Cardiac atrium fibroblast (primary cell): ENCODE measurements at places on chromosomes 6 and 20. TPM values are rescaled to one million over a fixed set of nuclear protein-coding genes. Genes with fewer than 3 reads are reported as not detected.

The SLC2A4RG gene
- total RNA-seq: 36.9 and 58.5 TPM in 2 replicates

The CYB5R4 gene
- total RNA-seq: 4.4 and 10.7 TPM in 2 replicates

The ADGRB3 gene
- total RNA-seq: 1.3 and 1.8 TPM in 2 replicates

The PHACTR3 gene
- total RNA-seq: not detected in 2 replicates

The LCA5 gene
- total RNA-seq: 3.4 TPM in 2 replicates

The ARFGEF3 gene
- total RNA-seq: 0.32 and 0.36 TPM in 2 replicates

The DYNLT2 gene
- 0.16 TPM in 1 of 2 replicates, not detected in the other for total RNA-seq

The XKR7 gene
- not detected in 2 replicates for total RNA-seq

The MUC21 gene
- total RNA-seq: not detected in 2 replicates

The TRAPPC3L gene
- not detected in 2 replicates for total RNA-seq

The TCF21 gene
- total RNA-seq: 53.0 and 55.2 TPM in 2 replicates

The ZNF311 gene
- total RNA-seq: 0.97 and 1.1 TPM in 2 replicates

The OLIG3 gene
- total RNA-seq: not detected in 2 replicates

The UTRN gene
- total RNA-seq: 62.6 and 88.5 TPM in 2 replicates

The RIPPLY2 gene
- total RNA-seq: not detected in 2 replicates

The SLC22A16 gene
- 1.9 TPM in 1 of 2 replicates, not detected in the other for total RNA-seq

The OPRL1 gene
- 0.65 TPM in 1 of 2 replicates, not detected in the other for total RNA-seq

The HLA-DOA gene
- total RNA-seq: not detected in 2 replicates

The PACRG gene
- total RNA-seq: 0.16 and 2.0 TPM in 2 replicates

The PNPLA1 gene
- 0.49 TPM in 1 of 2 replicates, not detected in the other for total RNA-seq

The UBE2V1 gene
- total RNA-seq: 56.7 and 59.3 TPM in 2 replicates

The MRS2 gene
- 13.2 and 22.8 TPM in 2 replicates for total RNA-seq

The MARCKS gene
- 65.3 and 82.0 TPM in 2 replicates for total RNA-seq

The KCNB1 gene
- 0.18 and 2.4 TPM in 2 replicates for total RNA-seq

The ENPP4 gene
- 0.36 and 1.1 TPM in 2 replicates for total RNA-seq

The ASIP gene
- total RNA-seq: not detected in 2 replicates

The KCNQ2 gene
- total RNA-seq: not detected in 2 replicates

The REM1 gene
- 2.8 and 3.4 TPM in 2 replicates for total RNA-seq

The ACSS1 gene
- 17.0 and 17.2 TPM in 2 replicates for total RNA-seq
